Islet precursor cell (in vitro differentiated cells): ENCODE measurements at places on chromosomes 12 and 14.
A peak's percentile ranks its signal among the peaks of the same experiment; 100 is the strongest.

DNA sequence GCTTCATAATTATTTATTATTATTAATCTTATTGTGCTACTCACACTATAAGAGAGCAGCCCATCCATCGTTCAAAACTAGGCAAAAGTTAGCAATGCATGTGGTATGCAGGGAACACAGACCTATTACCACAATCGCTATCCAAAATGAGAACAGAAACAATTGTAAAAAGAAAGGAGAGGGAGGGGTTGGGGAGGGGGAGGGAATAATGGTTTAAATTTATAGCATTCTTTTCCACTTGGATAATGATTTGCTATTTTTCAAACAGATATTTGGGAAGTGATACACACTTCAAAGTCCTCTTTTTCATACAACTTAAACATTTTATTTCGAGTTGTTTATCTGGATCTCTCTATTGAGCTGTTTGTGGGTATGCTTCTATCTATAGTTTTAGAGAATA is 248.6 kb upstream of the SOX5 start:
- DNase-seq: no peak

- DNase-seq: no peak
Observed at GRCh38 chr14:71235875-71236274, 328.6 kb downstream of the PCNX1 start.

DNA sequence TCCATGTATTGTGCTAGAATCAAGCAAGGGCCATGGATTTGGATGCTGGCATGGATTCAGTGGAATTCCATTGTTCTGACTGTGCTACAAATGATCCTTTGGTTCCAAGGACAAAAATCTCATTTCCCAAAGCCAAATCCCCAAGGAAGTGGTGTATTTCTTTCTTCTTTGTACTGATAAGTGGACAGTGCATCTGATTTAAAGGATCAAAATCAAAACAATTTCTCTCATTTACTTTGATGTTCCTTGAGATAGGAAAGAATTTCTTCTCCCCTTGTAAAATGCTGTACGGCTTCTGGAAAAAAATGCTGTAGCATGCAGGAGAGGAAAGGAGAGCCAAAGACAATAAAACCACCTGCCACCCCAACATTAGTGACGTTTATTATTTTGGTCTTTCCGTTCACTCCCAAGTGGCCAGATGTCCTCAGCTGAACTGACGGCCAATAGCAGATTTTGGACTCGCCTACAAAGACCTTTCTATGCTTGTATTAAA is 185.7 kb downstream of the PRKD1 start:
- no peak for DNase-seq

- DNase-seq: no peak
Observed at GRCh38 chr14:59900556-59900955, 19.4 kb upstream of the LRRC9 start.

GRCh38 chr12:52049286-52049685 is 2.0 kb upstream of the NR4A1 start:
- no peak for DNase-seq

DNA sequence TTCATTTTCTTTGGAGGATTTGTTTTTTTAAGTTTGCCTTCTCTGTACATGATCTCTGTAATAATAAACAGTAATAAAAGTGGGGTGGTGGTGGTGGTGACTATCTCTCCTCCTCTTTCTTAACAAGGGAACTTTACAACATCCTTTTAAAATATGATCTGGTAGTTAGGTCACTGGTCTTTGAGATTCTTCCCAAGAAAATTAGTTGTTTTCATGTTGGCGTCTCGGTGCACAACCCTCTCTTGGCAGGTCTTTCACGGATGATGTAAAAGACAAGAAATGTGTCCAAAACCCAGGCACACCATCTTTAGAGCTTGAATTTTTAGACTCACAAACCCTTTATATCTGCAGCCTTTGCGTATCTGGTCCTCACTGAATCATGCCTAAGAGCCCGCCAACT is 488.5 kb upstream of the TBX3 start:
- no peak for DNase-seq

- DNase-seq: no peak
Observed at GRCh38 chr14:64703395-64704142, 655 bp upstream of the PLEKHG3 start.

DNA sequence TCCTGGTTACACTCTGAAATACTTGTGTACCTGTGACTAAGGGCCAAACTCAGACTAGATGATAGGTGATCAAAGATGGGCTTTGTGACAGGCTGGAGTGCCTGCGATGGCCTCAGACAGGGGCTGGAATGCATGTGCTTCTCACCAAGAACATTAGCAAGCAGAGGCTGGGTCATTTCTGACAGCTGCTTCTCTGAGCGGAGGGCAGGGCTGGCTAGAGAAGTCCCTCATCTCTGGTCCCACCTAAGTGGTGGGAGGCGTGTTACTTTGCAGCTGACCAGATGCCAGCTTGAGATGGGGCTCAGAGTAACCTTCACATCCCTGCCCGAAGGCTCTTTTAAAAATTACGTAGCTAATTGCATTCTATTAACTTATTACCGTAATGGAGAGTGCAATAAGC is 106.8 kb upstream of the RTL1 start:
- peak; percentile 37 for DNase-seq

- DNase-seq: no peak
Observed at GRCh38 chr12:83958997-83959396, 953.6 kb downstream of the SLC6A15 start.

DNA sequence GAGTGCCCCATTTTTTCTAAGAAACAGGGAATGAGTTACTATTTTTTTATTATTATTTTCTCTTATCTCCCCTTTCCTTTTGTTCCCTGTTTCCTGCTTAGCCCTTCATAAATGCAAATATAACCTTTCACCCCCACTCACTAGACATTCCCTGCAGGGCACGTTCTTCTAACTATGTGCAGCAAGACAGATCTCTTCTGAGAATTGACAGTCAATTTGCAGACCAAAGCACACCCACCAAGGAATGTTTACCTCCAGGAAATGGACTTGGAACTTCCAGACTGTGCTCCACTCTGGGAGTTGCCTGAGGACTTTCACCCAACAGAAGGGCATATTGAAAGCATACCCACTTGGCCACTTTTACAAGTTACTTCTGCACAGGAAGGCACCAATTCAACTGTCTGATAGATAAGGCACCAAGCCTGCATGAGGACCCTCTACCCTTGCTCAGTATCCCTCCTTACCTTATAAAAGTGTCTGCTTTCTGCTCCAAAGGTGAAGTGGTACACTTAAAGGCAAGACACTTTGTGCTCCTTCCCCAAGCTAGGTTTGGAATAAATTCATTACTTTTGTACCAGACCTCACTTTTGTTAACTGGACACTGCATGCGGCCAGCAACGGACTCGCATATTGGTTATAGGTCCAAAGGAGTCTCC is 6.5 kb downstream of the TAS2R19 start:
- DNase-seq: peak; percentile 75

- no peak for DNase-seq
Observed at GRCh38 chr12:27577688-27578087, 53.7 kb downstream of the PPFIBP1 start.

GRCh38 chr12:4447151-4447550 is 1.5 kb upstream of the FGF6 start:
- peak; percentile 35 for DNase-seq

- peak; percentile 88 for DNase-seq
Observed at GRCh38 chr12:122874081-122874480, 21.8 kb downstream of the VPS37B start.

DNA sequence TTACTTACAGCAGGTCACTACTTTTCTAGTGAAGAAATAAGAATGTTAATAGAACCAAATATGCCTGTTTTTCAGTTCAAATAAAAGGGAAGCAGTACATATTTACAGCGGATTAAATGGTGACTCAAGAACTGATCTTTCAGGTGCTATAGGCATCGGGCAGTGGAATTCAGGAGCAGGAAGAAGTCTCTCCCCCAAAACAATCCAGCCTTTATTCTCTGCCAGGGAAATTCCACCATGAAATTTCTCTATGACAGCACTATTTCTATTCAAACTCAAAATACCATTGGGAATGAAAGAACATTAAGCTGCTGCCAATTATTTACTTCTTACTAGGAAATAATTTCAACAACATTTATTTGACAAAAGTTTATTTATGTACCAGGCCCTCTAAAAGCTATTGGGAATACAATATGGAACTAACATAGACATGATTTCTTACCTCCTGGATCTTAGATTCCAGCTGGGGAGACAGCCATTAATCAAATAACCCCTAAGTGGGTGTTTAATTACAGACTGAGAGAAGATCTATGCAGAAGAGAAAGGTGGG is 60.3 kb upstream of the KRR1 start:
- DNase-seq: no peak

- DNase-seq: no peak
Observed at GRCh38 chr14:32393119-32393518, 64.0 kb downstream of the AKAP6 start.

DNA sequence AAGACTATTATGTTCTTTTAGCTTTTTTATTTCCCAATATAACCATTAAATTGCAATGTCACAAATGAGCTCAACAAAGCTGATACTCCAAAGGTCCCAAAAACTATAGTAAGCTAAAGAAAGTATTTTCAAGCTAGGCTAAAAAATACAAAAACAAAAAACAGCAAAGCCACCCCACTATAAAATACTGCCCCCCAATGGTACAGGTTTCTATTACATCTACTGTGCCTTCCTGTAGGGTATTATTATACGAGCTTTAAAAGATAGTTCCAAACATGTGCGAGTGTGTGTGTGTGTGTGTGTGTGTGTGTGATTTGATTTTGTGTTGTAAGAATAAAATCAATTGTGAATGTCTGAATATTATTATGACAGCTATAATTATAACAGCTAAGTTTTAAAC is 1.1 kb downstream of the IFNG start:
- DNase-seq: no peak

- DNase-seq: no peak
Observed at GRCh38 chr14:51552768-51553404, 98.8 kb upstream of the FRMD6 start.

DNA sequence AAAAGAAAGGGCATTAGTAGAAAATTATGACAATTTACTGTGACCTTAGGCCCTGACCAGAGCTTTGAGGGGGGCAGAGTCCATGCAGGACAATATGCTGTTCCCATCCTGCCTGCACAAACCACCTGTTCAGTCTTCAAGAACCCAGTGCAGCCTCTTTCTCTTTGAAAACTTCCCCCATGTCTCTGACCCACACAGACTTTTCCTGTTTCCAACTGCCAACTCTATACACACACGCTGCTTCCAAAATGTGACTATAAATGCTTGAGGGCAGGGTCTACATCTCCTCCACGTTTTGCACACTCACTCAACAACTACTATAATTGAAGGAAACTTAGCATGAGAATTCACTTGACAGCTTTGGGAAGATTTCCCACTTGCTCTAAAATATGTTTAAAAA is 36.6 kb upstream of the SYCP3 start:
- DNase-seq: no peak

GRCh38 chr12:79344855-79345847 is 345.6 kb downstream of the PAWR start:
- peak; percentile 81 for DNase-seq

GRCh38 chr12:13205809-13206559 is 9.5 kb downstream of the EMP1 start:
- peak; percentile 97 for DNase-seq
